ENCODE measurements at places on chromosomes 12 and 14.

DNA sequence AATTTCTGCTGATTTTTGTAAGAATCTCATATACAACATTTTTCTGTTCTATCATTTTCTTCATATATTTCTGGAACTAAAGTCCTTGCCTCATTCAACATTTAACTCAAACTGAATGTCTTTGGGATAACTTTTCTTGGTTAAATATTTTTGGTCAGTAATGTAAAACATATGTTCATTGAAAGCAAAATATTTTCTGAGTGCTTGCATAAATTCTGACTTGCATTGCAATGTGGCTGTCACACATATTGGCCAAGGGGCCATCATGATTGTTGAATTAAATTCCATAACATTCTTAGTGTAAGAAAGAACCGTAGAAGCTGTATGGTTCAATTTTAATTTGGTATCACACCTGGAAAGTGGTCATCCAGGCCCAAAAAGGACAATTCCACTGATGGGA is 369.4 kb downstream of the GALC start:
- no peak for DNase-seq

DNA sequence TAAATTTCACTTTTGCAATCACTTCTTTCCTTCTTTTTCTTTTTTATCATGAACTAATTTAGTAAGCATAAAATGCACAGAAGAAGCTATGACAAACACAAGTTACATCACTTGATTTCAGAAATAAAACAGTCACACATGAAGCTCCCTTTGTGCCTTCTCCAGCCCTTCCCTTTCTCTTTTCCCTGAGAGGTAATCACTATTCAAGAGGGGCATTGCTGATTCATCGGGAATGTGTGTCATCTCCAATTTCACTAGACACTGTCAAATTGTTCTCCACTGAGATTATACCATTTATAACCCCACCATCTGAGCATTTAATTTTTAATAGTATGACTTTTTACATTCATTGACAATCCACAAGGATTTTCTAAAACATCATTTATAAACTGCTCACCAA is 91.6 kb upstream of the PTPRQ start:
- DNase-seq, result no peak

DNA sequence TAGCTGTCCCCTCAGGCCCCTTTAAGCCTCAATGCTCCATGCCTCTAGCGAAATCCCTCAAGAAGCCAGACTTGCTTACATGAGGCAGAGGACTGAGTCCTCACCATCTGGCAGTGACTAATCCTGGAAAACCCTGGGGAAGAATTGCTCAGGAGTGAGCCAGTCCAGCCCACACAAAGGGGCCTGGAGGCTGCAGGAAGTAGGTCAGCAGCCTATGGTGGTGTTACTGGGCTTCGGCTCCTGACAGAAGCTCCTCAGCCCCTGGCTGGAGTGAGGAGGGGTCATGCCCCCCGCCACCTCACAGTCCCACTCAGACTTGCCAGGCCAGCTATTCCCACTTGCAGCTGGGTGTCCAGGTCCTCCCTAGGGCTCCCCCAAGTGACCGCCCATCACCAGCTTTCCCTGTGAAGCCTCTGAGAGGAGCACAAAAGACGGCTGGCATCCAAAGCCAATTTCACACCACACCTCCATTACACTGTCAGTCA is 250.5 kb downstream of the DPF3 start:
- no peak for DNase-seq

DNA sequence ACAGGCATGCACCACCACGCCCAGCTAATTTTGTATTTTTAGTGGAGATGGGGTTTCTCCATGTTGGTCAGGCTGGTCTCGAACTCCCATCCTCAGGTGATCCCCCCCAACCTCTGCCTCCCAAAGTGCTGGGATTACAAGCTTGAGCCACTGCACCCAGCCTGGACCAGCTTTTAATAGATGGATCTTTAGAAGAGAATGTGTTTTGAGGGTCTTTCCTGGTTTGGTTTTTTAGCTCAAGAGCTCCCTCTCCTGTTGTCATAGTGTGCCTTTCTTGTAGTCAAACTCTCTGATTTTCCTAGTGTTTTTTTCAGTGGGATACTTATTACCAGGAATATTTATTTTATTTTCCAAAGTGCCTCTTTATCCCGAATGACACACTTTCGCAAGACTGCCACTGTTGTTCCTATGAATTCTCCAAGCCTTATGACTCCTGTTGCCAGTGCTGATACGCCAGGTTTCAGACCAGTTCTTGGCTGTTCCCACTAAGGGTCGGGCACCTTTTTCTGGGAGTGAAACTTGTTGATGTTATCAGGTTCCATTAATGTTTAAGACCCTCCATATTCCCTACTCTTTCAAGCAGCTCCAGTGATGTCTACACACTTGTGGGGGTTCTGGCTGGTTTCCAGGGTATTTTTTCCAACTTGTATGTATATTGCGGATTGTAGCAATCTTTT is 31.5 kb upstream of the LIMA1 start:
- DNase-seq, result no peak

GRCh38 chr14:34770901-34771300 is 56.5 kb upstream of the CFL2 start:
- no peak for DNase-seq

GRCh38 chr14:103847451-103848174 is at the start of gene PPP1R13B:
PPP1R13B (minus strand) TSS chr14:103847575; CDS start chr14:103847307, 268 bp downstream.
- DNase-seq, result peak; percentile 88

DNA sequence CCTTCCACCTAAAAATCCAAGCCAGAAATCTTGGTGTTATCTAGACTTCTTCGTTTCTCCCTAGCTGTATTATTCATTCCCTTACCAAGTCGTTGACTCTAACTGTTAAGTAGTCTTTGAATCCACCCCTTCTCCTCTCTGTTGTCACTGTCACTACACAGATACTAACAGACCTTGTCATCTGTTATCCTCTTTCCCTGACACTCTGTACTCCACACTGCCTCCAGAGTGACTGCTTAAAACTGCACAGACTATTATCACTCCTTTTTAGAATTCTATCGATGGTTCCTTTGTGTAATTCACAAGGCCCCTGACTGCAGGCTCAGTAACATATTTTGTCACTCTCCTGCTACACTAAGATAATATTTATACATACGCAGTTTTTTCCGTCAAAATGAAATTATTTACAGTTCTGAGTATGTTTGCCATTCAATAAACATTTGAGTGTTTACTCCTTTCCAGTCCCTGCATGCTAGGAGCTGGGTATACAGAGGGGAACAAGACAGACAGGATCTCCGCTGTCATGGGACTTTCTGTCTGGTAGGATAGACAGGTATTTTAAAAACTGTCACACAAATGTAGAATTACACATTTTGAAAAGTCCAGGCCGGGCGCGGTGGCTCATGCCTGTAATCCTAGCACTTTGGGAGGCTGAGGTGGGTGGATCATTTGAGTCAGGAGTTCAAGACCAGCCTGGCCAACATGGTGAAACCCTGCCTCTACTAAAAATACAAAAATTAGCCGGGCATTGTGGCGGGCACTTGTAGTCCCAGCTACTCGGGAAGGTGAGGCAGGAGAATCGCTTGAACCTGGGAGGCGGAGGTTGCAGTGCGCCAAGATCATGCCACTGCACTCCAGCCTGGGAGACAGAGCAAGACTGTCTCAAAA is 3.8 kb downstream of the MARS1 start:
- DNase-seq, result no peak
